Renal cortex interstitium (tissue), 15 donors: ENCODE measurements at places on chromosomes 1 and 21. TPM values are rescaled to one million over a fixed set of nuclear protein-coding genes. Genes with fewer than 3 reads are reported as not detected.

DNA sequence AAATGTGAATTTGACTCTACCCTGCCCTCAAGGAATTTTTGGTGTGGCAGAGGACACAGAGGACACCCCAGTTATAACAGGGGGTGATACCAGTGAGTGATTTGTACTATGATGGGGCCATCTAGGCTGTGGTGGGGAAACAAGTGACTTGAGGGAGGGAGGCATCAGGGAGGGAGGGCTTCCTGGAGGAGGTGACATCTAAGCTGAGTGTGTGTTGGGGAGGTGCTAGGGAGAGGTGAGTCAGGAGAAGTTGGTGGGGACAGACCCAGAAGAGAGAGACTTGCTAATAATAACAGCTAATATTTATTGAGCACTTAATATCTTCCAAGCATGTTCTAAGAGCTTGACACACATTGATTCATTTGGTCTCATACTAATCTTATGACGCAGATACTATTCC is 19.9 kb upstream of the TTC4 start:
- DNase-seq, result no peak

DNA sequence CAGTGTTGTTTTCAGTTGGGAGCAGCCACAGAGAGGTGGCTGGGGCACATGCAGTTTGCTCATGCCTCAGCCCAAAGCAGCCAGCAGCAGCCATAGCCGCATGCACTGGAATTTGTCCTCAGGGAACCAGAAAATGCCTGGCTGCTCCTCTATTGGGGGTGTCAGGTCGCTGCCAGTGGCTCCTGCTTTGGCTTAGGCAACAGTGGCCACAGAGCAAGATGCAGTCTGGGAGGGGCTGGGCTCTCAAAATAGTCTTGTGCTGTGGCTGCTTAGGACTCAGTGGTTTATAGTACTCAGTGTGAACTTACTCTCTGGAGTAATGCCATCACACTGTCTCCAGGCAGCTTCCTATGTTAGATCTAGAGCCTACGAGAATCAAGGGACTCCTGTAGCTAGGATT is 25.0 kb downstream of the CD55 start:
- no peak for DNase-seq

GRCh38 chr1:50852889-50853288 is 107.2 kb downstream of the FAF1 start:
- DNase-seq, result no peak

DNA sequence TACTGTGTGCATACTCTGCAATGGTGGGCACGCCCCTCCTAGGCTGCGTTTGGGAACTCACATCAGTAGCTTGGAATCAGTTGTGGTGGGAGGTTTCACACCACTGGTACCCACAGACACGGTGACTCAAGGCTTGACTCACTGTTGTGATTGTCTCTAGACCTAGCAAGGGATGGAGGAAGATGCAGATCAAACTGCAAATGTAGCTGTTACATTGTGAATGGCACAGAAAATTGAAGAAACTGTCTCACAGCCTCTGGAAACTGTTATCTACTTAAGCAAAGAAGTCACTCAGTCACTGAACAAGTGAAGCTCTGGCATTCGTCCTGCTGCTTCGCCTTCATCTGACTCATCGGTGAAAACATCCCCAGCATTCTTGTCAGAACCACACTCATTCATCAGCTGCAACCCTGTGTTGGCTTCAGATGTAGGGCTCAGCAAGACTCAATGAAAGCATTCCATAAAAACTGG is 59.5 kb downstream of the POFUT2 start:
- no peak for DNase-seq

DNA sequence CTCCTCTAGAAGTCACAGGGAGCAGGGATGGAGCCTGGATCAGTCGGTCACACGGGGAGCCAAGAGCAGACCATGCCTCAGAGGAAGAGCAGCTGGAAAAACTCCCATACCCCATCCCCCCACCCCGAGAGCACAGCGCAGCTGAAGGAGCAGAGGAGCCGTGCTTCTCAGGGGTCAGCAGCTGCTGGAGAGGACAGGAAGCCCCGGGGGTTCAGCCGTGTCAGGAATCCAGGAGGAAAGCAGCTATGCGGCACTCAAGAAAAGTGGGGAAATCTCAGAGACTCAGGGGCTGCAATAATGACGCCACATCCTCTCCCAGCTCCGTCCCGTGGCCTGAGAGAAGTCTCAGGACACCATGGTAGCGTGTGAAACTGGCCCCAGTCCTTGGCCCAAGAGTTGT is 102.3 kb downstream of the NPHP4 start:
- no peak for DNase-seq

DNA sequence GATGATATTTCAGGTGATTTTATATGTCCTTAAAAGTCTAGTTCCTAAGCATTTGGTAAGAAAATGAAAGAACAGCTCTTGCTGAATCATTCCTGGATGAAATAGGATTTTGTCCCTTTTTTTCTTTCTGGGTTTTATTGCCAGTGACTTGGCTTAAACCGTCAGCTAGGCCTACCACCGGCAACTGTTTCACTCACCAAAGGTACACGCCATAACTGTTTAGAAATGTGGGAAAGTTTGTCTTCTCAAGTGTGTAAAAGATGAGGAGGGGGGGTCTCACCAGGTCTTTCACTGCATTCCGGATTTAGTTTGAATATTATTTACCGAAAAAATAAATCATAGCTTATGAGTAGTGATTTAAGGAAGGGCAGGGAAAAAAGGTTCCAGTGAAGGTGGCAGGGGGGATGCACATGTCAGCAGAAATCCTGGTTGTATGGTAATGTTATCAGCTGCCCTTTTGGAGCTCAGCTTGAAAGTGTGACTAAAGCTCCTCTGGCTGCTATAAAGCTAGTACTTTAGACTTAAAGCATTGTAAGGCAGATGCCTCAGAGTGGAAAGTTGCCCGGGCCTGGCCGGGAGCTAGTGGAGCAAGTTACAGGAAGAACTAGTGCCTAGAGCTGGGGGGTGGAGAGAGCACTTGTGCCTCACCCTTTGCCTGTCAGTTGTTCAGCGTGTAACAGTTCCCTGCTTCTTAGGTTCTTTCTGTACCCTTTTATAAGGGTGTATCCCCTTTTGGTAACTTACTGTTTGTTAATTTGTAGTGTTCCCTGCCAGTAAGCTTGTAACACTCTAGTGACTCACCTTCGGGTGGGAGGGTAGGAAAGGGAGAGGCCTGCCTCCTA is 3.1 kb downstream of the ATP1A1 start:
- no peak for DNase-seq

SLC30A10 gene
- polyA plus RNA-seq, result 0.16 TPM
